ENCODE measurements at places on chromosomes 6 and 20. TPM values are rescaled to one million over a fixed set of nuclear protein-coding genes. Genes with fewer than 3 reads are reported as not detected.

The SLC17A2 gene
- not detected for total RNA-seq

The SLC22A7 gene
- total RNA-seq: not detected

The GJA10 gene
- not detected for total RNA-seq

The RAET1E gene
- total RNA-seq: 0.80 TPM

The DLK2 gene
- total RNA-seq: 0.45 TPM

The SALL4 gene
- 2.6 TPM for total RNA-seq

The PLCB4 gene
- total RNA-seq: 23.4 TPM

The BMP5 gene
- total RNA-seq: 1.3 TPM

The MAPK13 gene
- total RNA-seq: 12.8 TPM

The RALGAPB gene
- 40.9 TPM for total RNA-seq

The WASF1 gene
- 9.6 TPM for total RNA-seq

The GCNT2 gene
- total RNA-seq: 2.6 TPM

The PTPRT gene
- total RNA-seq: 0.45 TPM

The PCSK2 gene
- total RNA-seq: 18.3 TPM

The PAK5 gene
- total RNA-seq: 0.18 TPM

The MTFR2 gene
- total RNA-seq: 0.80 TPM

The FAM209B gene
- not detected for total RNA-seq

The CLDN20 gene
- total RNA-seq: 2.2 TPM

The SAMD3 gene
- total RNA-seq: 3.6 TPM

The LRRN4 gene
- 0.36 TPM for total RNA-seq

The MLN gene
- total RNA-seq: not detected

The MATN4 gene
- total RNA-seq: 0.22 TPM

The BPI gene
- total RNA-seq: 2.3 TPM

The TEAD3 gene
- 20.5 TPM for total RNA-seq

The INSM1 gene
- not detected for total RNA-seq

The GPLD1 gene
- total RNA-seq: 4.9 TPM

The ZBTB12 gene
- 8.4 TPM for total RNA-seq

The PKIB gene
- 2.2 TPM for total RNA-seq

The HEY2 gene
- 4.3 TPM for total RNA-seq

The ANKEF1 gene
- 1.6 TPM for total RNA-seq

The NCOA3 gene
- 49.3 TPM for total RNA-seq

The CDK19 gene
- 41.7 TPM for total RNA-seq

The UST gene
- total RNA-seq: 33.1 TPM

The CEP85L gene
- total RNA-seq: 50.4 TPM

The SIRPD gene
- total RNA-seq: not detected

The DEFB124 gene
- 1.8 TPM for total RNA-seq
